PC-3 (cell line): ENCODE measurements at places on chromosomes 7 and 10. TPM values are rescaled to one million over a fixed set of nuclear protein-coding genes. Genes with fewer than 3 reads are reported as not detected.

DNA sequence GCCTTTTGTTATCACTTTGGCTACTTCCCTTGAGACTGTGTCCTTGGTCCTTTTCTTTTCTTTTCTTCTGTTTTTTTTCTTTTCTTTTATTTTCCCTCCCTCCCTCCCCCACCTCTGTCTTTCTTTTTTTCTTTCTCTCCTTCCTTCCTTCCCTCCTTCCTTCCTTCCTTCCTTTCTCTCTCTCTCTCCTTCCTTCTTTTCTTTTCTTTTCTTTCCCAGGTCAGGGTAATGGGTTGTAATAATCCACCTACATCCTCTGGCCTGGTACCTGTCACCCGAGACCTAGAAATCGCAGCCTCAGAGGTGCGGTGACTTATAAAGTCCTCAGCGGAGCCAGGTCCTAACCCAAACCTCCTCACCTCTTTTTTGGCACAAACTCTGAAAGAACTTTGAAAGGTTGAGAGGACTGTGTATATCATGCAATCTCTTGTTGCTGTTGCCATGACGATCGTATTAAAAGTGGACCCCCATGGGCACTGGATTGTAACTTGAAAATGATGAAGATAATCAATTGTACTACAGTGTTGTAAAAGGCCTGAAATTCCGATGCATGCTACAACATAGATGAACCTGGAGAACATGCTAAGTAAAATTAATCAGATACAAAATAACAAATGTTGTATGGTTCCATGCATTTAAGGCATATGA lies 140.7 kb upstream of the AGK start:
- DNase-seq = no peak

- DNase-seq = no peak
These were observed 353.2 kb downstream of the HGF start for GRCh38 chr7:81416659-81417058.

GRCh38 chr10:125102246-125102645 lies 58.1 kb downstream of the CTBP2 start:
- DNase-seq = no peak

GJD4 gene
- 0.33 and 0.58 TPM in 2 replicates for total RNA-seq

DNA sequence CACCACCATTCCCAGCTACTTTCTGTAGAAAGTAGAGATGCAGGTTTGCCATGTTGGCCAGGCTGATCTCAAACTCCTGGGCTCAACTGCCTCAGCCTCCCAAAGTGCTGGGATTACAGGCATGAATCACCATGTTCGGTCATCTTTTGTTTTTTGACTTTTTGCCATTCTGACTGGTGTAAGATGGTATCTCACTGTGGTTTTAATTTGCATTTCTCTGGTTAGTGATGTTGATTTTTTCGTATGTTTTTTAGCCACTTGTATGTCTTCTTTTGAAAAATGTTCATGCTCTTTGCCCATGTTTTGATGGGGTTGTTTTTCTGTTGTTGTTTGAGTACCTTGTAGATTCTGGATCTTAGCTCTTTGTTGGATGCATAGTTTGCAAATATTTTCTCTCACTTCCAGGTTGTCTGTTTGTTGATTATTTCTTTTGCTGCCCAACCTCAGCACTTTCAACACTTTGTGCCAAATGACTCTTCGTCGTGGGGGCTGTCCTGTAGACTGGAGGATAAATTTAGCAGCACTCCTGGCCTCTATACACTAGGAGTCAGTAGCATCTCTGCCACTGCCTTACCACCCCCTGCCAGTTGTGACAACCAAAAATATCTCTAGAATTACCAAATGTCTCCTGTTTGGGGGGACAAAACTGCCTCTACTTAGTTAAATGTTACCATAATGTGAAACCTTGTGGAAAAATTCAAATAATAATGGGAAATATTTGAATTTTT lies 6.5 kb upstream of the CPED1 start:
- DNase-seq = peak; percentile 66

CDC14C gene
- not detected in 2 replicates for total RNA-seq

TECPR1 gene
- 9.4 and 11.5 TPM in 2 replicates for total RNA-seq

SHTN1 gene
- total RNA-seq = 9.0 and 13.0 TPM in 2 replicates

GRCh38 chr10:89773081-89773480 lies 71.7 kb downstream of the KIF20B start:
- DNase-seq = no peak

LRRC17 gene
- total RNA-seq = 0.11 TPM in 1 of 2 replicates, not detected in the other
